Activated CD4-positive, alpha-beta T cell treated with anti-CD3 and anti-CD28 coated beads, Interleukin-2, amount 50 U/mL, for 24 hours (primary cell): ENCODE measurements at places on chromosomes 4 and X.

GRCh38 chr4:112519689-112520597, 4.0 kb upstream of the NEUROG2 start:
- no peak for DNase-seq

DNA sequence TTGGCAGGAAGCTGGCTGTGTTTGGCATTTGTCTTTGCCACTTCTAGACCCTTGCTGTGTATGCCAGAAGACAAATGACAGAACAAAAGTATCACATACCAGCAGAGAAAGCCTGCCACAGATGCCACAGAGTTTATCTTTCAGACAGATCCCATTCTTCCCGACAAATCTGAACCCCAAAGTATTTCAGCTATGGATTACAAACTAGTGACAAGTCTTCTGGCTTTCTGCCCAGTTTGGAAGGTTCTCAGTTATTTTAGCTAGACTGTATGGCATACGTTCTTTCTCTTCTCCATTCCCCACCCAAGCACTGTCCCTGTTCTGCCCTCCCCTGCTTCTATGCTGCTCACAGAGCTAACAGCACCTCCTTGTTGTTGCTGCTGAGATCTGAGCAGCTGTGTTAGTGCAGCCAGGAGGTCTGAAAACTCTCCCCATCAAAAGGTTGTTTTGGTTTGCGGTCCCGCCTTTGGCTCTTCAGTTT, 236.7 kb downstream of the FRAS1 start:
- DNase-seq, result no peak

DNA sequence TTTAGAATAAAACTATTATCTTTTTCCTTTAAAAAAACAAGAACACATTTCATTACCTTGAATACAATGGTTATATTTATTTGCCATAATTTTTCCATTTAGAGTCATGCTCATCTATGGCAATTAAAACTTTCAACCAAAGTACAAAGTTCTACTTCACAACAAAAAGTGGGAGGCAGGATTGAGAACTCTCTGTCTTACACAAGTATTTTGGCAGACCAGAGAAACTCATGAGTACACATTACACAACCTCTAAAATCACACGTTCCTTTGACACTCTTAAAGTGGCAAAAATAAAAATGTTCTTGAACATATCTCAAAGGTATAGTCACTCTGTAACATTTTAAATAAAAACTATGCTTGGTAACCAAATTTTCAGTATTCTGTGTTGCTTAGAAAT, 213.4 kb downstream of the IL15 start:
- no peak for DNase-seq

DNA sequence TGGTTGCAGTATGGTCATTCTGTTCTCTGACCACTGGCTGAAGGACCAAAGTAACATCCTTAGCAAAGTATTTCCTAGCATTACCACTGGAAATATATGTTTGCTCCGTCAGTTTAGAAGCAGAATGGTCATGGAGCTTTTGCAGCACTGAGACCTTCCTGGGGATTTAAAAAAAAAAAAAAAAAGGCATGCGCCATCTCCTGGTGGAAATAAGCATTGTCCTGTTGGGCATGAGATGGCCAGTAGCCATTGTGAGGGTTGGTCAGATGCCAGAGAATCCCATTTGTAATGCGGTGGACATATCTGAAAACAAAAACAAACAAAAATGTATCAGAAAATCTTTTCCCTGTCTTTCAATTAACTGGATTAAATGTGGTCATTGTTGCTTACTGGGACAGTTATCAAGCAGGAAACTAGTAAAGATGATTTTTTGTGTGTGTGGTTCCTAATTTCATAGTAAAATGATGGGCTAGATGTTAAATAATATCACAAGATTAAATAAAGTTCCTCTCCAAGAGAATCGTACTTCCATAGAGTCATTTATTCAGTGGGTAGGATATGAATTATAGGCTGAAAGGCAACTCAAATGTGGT, 139.6 kb downstream of the SOWAHB start:
- no peak for DNase-seq

GRCh38 chrX:10098270-10098713, 58.5 kb upstream of the CLCN4 start:
- DNase-seq, result no peak

DNA sequence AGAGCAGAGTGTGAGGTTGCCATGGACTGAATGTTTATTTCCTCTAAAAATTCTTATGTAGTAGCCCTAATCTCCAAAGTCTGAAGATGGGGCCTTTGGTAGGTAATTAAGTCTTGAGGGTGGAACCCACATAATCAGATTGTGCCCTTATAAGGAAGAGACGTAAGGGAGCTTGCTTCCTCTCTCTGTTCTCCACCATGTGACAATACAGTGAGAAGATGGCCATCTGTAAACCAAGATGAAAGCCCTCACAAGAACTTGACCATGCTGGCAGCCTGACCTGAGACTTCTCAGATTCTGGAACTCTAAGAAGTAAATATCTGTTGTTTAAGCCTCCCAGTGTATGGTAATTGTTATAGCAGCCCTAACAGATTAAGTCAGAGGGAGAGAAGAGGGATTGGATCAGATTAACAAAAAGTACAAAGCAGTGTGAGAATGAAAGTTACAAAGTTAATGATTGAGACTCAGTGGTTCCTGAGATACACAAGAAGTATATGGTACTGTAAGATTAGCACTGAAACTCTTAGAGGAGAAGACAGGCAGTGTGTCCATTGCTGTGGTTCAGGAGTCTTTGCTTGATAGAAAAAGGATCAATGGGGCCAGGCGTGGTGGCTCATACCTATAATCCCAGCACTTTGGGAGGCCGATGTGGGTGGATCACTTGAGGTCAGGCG, 82.5 kb upstream of the GC start:
- no peak for DNase-seq

DNA sequence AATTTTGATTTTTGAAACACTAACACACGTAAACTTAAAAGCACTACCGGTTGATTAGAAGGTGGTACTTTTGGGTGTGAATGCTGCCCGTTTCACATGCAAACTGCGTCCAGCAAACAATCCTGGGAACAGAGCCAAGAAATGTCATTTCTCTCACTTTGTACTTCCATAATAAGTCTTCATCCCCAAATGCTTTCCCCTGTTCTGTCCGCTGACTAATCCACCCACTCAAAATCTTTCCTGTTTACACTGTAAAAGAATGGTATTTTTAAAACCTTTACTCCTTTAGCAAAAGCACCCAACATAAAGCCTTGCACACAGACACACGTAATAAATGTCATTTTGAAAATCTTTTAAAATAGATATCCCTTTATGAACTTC, 39.1 kb upstream of the PDLIM5 start:
- no peak for DNase-seq

- DNase-seq, result no peak
Observed at GRCh38 chr4:163764569-163764968, 270.1 kb downstream of the TMA16 start.
